Stimulated activated CD8-positive, alpha-beta memory T cell treated with anti-CD3 and anti-CD28 coated beads, Interleukin-15, amount 100 ng/mL, for 1 hour (primary cell): ENCODE measurements at places on chromosomes 2 and 18.

DNA sequence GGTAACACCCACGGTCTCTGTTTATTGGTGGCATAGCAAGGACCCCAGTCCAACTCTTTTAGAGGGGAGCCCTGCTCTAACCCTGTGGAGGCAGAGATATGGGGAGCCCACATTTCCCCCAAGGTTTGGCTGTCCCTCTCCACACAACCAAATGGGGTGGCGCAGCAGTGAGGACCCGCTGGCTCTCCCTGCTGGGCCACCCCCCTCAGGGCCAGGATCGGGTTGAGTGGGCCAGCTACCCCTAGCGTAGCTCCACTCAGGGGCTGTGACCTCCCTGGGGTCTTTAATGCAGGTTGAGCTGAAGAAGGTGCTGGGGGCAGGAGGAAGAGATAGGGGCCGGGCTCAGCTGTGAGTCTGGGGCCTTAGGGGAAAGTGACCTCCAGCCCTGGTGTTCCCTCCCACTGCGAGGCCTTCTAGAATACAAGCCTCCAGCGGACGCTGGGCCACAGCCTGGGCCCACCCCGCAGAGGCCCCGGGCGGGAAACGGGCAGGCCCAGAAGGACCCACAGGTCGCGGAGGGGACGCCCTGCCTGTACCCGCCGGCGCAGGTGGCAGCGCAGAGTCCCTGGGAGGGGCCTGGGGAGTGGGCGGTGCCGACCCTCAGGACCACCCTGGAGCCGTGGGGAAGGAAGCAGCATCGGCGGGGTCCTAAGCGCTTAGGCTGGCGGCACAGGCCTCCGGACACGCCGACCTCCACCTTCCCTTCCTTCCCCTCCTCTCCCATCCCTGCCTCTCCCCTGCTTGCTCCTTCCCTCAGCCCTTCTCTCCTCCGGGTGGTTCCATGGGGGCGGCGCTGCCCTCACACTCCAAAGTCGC is 9.6 kb downstream of the CROCC2 start:
- DNase-seq = no peak

DNA sequence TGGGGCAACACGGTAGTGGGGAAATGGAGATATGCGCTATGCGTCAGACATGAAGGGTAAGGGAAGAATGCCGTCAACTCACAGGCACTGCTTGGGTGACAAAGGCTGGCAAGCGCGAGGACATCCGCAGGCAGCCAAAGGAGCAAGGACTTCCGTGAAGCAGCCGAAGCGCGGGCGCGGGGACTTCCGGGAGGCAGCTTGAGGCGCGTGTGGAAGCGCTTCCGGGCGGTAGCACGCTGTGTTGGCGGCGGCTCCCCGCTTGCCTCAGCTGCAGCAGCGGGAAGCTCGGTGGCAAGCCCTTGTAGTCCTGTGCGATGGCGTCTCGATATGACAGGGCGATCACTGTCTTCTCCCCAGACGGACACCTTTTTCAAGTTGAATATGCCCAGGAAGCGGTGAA is at the start of gene PSMA8:
TSS of gene PSMA8 (plus strand) at position 218 of the 400 bp plus-strand sequence. CDS start at position 315, 97 bp downstream.
- peak; percentile 12 for DNase-seq

DNA sequence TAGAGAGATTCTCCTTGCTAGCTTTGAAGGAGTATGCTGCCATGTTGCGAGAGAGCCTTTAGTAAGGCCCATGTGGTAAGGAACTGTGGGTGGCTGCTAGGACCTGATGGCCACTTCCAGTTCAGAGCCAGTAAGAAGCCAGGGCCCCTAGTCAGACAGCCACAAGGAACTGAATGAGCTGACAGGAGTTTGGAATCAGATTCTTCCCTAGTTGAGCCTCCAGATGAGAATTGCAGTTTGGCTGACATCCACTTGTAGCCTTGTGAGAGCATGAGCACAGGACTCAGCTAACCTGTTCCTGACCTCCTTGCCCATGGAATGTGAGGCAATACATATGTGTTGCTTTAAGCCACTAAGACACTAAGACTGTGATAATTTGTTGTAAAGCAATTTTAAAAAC is 1.2 kb upstream of the WDR7 start:
- DNase-seq = no peak

DNA sequence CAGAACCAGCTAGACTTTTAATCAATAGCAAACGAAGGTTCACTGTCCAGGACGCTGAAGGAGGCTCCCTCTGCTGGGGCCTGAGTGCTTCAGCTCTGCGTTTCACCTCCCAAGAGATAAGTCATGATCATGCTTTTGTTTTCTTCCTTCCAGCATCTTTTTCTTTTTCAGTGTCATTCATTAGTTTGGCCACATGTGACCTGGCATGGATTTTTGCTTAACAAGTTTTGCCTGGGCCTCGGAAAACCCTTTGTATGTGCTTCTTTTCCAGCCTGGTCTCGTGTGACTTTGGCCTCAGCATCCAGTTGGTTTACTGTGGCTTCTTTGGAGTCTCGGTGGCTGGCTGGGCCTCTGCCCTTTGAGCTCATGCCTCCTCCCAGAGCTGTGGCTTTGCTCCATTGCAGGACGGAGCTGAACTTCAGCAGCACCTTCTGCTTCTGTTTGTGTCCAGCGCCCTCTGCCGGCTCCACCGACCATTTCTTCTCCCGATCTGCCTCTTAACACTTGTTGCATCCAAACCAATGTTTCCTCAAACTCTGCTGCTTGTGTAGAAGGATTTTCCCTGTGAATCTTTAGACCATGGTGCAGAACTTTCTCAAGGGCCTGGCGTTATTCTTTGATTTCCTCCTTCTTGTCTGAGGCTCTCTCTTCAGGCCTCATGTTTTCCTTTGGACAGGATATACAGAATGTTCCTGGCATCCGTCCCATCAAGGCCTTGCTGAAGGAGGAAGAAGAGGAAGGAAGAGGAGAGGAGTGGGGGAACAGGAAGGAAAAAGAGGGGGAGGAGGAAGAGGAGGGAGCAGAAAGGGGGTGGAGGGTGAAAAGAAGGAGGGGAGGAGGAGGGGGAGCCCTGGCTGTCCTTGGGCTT is 23.6 kb upstream of the HES6 start:
- peak; percentile 47 for DNase-seq

DNA sequence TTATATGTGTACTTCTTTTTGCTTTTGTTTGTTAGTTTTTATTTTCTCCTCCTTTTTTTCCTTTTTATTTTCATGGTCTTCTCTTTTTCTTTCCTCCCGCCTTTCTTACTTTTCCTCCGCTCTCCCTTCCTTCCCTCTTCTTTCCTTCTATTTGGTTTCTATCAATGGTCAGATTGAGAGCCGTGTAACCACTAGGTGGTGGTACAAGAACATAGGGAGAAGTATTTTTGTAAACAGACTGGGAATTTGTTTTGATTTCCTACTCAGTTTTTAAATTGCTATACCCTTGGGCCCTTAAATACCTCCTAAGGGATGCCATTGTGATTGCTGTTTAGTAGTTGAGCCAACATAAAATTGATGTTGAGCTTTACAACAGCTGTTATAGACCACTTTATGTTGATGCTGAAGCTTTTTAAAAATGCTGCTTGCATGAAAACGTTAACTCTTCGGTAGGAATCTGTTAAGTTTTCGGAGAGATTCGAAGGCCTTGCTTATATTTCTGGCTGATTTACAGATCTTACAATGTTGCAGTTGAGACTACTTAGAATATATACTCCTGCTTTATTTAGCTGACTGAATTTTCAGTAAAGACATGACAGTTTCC is 124.2 kb downstream of the UBE2E3 start:
- DNase-seq = no peak

DNA sequence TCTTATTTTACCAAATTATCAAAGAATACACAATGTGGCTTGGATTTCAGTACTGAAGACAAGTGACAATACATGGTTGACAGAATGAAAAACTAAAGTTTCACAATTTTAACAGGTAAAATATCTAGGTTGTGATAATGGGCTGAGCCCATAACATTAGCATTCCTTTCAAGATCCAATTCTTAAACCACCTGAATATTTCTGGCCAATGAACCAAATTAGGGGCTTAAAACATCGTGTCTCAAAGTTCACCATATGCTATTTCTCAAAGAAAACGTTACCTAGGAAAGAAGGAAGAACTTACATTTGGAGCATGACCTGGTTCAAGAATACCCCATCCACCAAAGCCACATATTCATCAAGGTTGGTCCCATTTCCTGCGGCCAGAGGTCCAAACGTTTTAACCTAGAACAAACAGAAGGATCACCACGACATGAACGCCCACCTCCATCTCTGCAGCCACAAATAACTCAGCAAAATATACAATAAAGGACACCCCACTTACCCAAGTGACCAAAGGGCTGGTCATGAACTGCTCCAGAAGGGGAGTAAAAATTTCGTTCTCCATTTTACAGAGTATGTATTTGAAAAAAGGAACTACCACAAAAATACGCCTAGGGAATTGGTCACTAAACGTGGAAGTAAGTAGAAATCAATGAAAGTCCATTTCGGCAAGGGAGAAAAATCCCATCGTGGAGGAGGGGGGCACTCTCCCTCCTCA is 984 bp downstream of the CCDC88A start:
- no peak for DNase-seq

- DNase-seq = no peak
Observed at GRCh38 chr18:9025091-9025838, 77.2 kb upstream of the NDUFV2 start.

DNA sequence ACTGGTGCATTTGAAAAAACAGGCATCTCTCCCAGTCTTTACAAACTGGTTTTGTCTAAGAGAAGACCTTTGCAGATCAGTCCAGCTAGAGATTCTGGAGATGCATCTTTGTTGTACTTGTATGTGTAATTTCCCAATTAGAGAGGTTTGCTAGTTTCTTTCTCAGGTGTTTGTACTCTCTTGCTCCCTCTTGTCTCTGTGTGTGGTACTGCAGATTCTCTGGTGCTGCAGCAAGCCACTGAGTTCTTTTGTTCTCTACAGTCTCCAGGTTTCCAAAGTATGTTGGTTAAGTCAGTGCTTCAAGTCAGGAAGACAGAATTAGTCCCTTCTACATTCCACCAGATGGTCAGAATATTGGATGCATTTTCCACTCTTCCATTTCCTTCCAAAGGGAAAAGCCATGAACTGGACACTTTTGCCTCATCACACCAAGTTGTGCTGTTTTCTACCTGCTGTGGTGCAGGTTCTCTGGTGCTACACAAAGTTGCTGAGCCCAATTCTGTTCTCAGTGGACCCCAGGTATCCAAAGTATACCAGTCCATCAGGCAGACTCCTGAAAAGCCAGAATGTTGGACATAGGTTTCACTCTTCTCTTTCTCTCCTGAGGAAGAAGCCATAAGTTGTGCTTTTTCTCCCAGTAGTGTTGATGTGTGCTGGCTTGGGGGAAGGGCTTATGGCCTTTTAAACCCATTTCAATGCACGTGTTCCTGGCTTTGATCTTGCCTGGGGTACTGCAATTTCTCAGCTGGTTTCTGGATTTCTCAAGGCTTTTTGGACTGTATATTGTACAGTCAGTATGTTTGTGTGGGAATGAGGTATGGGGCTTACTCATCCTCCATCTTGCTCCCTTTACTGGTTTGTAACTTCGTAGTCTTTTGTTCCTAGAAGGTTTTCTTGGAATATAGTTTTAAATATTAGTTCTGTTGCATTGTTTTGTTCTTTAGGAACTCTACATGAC is 29.8 kb downstream of the EPC2 start:
- no peak for DNase-seq

DNA sequence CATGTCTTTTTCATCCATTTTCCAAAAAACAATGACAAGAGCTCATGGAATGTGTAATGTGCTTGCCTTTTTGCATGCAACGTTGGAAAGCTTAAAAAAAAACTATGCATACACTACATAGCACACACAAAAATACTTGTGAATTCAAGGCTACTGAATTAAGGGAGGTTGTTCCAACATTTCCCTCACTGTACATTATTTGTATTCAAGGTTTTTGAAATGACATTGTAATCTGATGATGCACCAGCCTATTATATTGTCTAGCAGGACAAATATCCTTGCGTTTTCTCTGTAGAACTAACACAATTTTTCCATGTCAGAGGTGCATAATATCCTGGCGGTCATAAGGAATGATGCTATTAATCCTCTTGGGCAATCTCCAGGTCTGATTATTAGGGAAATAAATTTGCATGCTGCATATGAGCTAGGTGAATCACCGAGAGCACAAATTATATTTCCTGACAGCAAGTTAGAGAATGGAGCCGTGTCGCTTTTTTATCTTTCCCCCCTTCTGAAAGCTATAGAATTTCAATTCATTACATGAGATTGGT is 836.9 kb upstream of the FANCL start:
- no peak for DNase-seq

DNA sequence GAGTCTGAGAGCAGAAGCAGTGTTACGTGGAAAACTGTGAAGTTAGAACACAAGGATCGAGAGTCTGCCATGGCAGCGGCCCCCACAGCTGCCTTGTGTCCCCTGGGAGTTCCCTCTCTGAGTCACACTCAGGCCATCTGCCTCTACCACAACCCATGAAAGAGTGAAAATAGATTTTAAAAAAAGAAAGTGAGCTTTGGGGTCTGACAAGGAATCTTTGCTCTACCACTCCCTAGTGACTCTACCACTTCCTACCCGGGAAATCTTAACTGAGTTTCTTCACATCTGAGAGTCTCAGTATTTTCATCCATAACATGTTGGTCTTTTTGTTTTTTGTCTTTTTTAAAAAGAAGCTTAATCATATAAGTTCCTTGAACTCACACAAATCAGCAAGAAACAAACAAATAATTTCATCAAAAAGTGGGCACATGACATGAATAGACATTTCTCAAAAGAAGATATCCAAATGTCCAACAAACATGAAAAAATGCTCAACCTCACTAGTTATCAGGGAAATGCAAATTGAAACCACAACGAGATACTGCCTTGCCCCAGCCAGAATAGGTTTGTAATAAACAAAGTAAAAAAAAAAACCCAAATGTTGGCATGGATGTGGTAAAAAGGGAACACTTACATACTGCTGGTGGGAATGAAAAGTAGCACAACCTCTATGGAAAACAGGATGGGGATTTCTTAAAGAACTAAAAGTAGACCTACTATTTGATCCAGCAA is 2.4 kb upstream of the MSGN1 start:
- DNase-seq = no peak

GRCh38 chr18:79756143-79756500 is 41.6 kb upstream of the KCNG2 start:
- DNase-seq = no peak

- DNase-seq = no peak
Observed at GRCh38 chr2:66771359-66771976, 336.5 kb downstream of the MEIS1 start.

DNA sequence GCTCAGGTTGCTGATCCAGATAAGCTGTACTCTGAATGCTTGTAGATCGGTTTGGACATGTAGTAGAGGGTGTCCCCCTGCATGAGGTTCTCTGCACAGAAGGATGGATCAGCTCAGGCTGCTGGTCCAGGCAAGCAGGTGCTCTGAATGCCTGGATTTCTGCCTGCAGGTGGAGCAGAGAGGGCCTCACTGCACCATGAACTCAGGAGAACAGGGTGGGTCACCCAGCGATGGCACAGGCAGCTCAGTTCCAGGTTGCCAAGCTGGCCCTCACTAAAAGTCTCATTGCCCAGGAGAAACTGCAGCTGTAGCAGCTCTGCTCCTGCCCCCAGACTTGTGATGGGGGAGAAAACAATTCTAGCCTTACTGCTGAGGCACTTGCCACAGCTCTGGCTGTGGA is 491.8 kb downstream of the XIRP2 start:
- DNase-seq = no peak
